GDM1 (cell line): ENCODE measurements at places on chromosomes 16 and 17.

- no peak for DNase-seq
Observed at GRCh38 chr17:10727192-10727591, 2.6 kb downstream of the TMEM220 start.

GRCh38 chr17:38750312-38751121, 2.0 kb upstream of the PSMB3 start:
- no peak for DNase-seq

DNA sequence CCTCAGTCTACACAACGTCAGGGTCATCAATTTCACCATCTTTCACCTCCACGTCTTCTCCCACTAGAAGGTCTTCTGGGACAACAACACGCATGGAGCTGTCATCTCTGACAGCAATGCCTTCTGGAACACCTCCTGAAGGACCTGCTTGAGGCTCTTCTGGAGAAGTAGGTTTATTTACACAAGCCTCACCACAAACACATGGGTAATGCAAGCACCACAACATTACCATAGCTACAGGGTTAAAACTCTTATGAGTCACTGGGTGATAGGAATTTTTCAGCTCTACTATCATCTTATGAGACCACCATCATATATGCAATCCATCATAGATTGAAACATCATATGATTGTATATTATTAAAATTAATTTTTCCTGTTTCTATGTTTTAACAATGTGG, 215.4 kb downstream of the CHD9NB start:
- DNase-seq, result no peak

- no peak for DNase-seq
Observed at GRCh38 chr17:81373536-81374160, 21.6 kb upstream of the BAHCC1 start.

- DNase-seq, result no peak
Observed at GRCh38 chr17:80330276-80330675, 69.6 kb downstream of the RNF213 start.

DNA sequence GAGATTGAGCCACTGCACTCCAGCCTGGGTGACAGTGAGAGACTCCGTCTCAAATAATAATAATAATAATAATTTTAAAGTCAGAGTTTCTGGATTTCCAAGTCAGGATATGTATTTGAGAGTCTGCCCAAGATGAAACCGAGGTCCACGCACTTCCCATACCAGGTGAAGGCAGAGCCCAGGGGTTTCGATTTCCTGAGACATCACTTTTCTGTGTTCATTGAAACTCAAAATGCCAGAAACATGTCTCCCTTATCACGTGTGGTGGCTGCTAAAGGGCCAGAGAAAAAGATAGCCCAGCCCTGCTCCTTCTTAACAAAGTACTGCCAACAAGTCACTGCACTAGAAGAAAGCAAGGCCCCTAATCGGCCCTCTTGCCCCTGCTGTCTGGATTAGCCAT, 9.8 kb upstream of the RNF157 start:
- DNase-seq, result no peak

DNA sequence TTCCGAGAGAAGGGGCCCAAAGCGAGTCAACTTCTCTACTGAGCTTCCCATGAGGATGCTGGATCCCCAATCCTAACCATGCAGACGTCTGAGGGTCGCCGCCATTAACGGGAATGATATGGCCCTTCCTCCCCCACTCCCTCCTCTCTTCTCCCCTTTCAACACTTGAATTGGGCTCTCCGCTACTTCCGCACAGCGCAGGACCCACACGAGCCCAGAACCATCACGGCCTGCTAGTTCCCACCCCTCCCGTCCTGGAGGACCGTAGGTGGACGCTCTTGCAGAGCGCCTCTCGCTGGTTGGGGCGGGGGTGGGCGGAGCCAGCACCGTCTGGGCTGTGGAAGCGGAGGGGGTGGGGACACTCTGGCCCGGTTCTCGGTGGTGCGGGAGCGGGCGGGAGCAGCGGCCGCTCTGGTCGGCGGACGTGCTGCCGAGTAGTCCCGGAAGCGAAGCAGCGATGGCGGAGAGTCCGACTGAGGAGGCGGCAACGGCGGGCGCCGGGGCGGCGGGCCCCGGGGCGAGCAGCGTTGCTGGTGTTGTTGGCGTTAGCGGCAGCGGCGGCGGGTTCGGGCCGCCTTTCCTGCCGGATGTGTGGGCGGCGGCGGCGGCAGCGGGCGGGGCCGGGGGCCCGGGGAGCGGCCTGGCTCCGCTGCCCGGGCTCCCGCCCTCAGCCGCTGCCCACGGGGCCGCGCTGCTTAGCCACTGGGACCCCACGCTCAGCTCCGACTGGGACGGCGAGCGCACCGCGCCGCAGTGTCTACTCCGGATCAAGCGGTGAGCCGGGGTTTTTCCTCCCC, at the start of gene UBE2Z:
Gene UBE2Z (plus strand): TSS at position 361 of the 797 bp plus-strand sequence. CDS start 97 bp downstream, at position 458.
- peak; percentile 93 for DNase-seq

DNA sequence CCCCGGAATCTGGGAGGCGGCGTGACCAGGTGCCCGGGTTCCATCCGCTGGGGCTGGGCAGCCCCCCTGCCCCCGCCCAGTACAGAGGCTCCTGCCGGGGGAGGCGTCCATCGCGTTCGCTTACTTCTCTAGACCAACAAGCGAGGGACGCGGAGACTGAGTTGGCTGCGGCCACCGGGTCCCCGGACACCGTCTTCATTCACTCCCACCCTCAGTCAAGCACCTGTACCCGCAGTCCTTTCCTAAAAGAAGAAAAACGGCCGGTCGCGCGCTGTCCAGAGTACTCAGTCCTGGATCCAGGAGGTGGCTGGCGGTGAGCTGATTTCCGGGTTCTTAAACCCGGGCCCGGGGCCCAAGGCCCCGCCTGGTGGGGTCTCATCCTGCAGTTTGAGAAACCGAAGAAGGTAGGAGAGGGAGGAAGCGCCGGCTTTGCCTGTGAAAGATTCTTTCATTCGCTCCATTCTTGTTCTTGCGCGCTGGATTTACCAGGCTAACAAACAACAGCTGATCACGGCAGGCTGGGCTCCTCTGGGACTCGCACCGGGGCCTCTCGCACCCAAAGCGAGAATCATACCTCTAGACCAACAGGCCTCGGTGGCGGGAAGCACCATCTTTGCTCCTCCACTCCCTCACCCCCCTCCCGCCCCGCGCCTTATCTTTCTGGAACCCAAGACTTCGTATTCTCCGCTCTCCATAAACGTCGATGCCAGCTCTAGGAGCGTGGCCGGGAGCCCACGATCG, 17.4 kb upstream of the OR1F1 start:
- no peak for DNase-seq

DNA sequence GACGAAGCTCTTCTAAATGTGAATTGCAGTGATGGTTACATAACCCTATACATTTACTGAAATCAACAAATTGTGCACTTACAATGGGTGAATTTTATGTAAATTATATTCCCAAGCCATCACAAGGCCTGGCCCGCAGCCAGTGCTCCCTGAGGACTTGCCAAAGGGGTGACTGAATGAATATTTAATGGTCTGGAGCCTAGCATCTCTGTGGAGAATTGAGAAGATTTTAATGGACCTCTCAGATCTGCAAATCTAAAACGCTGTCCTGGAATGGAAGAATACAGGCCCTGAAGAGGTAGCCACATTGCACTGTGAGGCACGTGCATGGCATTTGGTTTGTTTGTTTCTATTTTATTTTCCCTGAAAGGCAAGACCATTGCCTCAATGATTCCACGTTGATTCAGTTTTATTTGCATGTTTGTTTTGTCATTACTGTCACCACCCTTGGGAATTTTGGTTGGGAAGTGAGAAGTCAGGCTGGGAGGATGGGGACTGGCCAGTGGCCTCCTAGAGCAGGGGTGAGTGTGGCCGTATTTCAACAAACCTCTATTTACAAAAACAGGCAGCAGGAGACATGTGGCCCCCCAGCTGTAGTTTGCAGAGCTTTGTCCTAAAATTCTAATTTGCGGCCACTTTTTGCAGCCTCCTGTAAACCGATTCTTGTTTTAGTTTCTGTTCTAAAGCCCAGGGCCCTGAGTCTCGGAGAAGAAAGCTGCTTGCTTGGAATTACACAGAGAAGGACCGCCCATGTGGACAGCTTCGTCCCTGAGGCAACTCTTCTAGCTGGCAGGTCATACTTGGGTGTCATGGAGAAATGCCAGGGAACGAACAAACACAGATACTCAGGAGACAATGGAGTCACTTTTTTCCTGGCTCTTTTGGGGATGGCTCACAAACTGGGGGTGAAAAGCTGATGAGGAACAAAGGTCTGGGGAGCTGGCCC, 40.5 kb upstream of the GCSH start:
- no peak for DNase-seq

- no peak for DNase-seq
Observed at GRCh38 chr17:51590071-51590656, 329.8 kb downstream of the UTP18 start.

- no peak for DNase-seq
Observed at GRCh38 chr17:44277976-44278375, 10.0 kb upstream of the SLC4A1 start.

GRCh38 chr17:13485327-13485726, 116.4 kb downstream of the HS3ST3A1 start:
- no peak for DNase-seq

- DNase-seq, result no peak
Observed at GRCh38 chr16:19077879-19078278, 10.5 kb downstream of the COQ7 start.

DNA sequence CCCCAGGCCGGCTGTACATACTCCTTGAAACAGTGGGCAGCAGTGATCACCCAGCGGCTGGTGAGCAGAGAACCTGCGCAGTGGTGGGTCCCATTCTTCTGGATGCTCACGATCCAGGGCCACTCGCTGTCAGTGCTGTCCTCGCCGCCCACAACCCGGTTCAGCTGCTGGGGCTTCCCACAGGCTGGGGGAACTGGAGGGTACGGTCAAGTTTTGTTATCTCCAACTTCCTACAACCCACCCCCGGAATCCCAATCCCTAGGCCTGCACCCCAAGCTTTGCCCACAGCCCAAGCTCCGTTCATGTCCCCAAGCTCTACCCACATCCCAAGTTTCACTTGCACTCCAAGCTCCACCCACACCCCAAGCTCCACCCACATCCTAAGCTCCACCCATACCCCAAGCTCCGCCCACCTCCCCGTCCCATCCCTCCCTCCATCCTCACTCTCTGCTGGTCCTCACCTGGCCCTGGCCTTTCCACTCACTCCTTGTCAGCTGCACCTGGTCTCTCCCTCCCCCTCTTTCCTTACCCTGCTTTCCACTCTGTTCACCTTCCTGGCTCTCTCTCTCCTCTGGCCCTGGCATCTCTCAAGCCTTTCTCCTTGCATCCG, 1.8 kb downstream of the PRSS22 start:
- no peak for DNase-seq

- no peak for DNase-seq
Observed at GRCh38 chr16:57615813-57616212, 12.6 kb upstream of the ADGRG1 start.

GRCh38 chr16:23710504-23710903, 2.5 kb downstream of the ERN2 start:
- no peak for DNase-seq

- peak; percentile 85 for DNase-seq
Observed at GRCh38 chr17:44095647-44096496, 25.3 kb downstream of the G6PC3 start.
